ENCODE measurements at places on chromosomes 1 and 21.

DNA sequence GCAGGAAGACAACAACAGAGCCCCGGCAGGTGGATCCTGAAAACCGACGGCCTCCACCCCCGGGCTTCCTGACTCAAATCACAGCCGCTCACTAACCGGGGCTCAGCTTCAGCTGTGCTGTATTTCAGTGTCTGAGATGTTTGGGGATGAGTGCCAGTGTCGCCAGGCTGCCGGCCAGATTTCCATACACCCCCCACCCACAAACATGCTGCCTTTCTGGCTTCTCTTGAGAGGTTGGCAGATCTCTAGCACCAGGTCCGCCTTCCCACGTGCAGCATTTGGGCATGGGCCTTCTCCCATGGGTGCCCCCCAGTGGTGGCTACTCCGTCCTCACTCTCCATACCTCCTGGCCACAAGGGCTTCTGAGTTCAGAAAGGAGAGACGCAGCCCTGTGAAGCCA lies 34.8 kb downstream of the KCNAB2 start:
- no peak for DNase-seq

GRCh38 chr1:50913954-50914353 lies 46.1 kb downstream of the FAF1 start:
- no peak for DNase-seq

DNA sequence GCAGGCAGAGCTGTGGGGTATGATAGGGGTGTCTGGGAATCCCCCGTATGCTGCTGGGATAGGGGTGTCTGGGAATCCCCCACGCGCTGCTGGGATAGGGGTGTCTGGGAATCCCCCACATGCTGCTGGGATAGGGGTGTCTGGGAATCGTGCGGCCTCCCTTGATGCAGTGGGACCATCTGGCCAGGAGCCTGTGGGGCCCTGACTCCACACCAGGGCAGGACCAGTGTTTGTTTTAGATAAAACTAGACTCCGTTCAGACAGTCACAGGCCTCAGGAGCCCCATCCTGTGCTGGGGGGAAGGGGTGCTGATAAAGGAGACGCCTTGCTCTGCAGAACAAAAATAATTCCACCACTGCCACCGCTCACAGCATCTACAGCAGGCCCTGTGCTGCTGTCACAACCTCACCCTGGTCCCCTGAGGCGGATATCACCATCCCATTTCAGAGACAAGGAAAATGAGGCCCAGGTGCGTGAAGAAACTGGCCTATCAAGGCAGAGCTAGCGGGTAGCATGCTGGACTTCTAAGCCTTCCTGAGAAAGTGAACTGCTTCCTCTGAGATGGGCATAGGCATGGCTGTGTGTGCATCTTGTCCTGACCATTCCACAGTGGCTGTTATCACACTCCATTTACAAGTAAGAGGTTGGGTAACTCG lies 24.0 kb downstream of the ECE1 start:
- DNase-seq: no peak

- no peak for DNase-seq
Observed at GRCh38 chr1:228094432-228095016, 8.6 kb downstream of the C1orf35 start.

DNA sequence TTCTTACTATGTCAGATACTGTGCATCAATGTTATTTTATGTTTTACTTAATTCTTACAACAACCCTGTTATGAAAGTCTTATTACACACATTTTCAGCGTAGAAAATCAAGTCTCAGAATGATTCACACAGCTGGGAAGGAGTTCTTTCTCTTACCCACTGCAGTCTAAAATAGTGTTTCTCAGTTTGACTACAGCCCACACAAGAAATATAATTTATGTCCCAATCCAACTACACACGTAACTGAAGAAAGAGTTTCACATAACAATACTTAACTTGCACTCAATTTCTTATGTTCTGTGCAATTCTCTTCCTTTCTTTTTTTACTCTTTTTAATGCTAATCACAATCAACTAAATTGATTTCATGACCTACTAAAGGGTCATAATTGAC lies 252.8 kb upstream of the ADGRL2 start:
- no peak for DNase-seq

DNA sequence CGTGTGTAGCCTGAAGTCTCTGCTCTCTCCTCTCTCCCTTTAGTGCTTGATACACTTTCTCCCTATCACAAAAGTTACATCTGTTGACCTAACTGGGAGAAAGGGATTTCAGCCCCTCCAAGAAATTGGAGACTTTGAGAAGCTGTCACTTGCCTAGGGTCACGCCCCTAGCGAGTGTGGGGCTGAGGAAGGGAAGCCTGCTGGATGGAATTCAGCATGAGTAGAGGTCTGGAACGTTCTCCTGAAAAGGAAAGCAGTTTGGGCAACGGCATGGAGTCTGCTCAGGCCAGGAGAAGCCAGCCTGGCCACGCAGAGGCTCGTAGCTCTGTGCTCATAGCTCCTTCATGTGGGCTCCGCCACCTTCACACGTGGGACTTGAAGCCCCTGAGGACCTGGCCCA lies 22.4 kb downstream of the COL16A1 start:
- no peak for DNase-seq

GRCh38 chr21:29914326-29914725 lies 25.5 kb downstream of the GRIK1 start:
- DNase-seq: no peak

DNA sequence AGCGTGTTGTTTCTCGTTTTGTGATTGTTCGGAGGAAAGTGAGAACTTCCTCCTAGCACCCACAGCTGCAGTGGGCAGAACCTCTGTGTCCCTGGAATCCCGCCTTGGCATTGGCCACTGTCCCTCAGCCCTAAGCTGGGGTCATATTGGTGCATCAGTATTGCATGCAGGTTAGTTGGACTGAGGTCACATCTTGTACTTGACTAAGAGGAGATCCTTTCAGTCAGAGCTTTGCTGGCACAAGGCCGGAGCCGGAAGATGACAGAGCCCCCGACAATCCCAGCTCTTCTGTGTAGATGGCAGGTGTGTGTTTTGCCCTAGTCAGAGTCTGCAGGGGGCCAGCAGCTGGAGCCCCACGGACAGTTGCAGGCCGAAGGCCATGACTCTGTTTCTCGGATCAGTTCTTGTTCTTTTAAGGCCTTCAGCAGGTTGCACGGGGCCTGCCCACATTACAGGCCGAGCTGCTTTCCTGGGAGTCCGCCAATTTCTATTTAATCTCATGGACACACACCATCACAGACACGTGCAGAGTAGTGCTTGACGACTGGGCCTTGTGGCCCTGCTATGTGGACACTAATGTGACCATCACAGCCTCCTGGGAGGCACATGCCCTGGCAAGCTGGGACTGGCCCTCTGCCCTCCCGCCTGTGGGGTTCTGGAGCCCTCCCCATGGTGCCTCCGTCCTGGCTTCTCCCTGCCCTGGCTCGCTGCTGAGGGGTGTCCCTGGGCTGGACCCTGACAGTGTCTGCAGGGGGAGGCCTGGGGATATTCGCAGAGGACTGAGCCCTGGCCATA lies 14.9 kb downstream of the SNAP47 start:
- DNase-seq: no peak
